ENCODE measurements at places on chromosomes 3 and 15. TPM values are rescaled to one million over a fixed set of nuclear protein-coding genes. Genes with fewer than 3 reads are reported as not detected.
A peak's percentile ranks its signal among the peaks of the same experiment; 100 is the strongest.

DNA sequence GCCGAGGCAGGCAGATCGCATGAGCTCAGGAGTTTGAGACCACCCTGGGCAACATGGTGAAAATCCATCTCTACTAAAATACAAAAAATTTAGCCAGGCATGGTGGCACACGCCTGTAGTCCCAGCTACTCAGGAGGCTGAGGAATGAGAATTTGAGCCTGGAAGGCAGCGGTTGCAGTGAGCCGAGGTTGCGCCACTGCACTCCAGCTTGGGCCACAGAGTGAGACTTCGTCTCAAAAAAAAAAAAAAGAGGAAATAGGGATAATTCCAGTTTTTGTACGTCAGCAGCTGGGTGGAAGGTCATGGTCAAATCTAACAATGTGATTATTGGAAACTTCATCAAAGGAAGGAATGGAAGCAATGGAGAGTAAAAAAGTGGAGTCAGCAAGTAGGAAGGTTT is 3.1 kb downstream of the CMC1 start:
- DNase-seq = no peak

DNA sequence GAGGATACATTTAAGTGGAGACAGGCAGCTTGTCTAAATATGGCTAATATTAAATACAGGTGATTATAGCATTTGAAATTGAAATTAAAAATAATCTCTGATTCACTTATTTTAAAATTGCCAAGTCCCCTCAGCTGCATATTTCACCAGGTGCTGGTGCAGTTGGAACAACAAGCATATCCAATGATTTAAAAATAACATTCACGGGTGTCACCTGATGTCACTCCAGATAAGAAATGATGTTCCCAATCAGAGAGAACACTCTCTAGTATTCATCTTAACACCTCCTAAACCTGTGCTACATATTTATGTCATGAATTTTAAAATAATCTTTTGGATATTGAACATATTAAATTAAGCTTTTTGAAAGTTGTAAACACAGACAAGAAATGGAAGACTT is 249.9 kb downstream of the CADM2 start:
- no peak for DNase-seq

GRCh38 chr15:40932156-40932555 is 3.0 kb downstream of the DLL4 start:
- DNase-seq = no peak

GRCh38 chr15:56989411-56989924 is 71.0 kb downstream of the TCF12 start:
- no peak for DNase-seq

DNA sequence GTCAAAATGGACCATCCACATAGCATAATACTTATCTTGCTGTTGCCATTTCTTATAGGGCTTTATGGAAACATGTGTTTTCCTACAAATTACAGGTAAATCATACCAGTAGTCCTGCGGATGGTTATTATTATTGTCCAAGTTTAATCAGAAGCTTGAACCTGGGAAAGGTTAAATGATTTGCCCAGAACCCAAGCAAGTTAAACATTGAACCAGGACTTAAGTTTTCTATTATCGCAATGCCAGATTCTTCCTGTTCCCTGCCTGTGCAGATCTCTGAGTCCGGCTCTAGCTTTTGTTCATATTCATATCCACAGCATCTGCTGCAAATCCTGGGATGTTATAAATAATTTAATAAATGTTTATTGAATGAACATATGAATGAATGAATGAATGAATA is 12.5 kb downstream of the LPP start:
- no peak for DNase-seq

DNA sequence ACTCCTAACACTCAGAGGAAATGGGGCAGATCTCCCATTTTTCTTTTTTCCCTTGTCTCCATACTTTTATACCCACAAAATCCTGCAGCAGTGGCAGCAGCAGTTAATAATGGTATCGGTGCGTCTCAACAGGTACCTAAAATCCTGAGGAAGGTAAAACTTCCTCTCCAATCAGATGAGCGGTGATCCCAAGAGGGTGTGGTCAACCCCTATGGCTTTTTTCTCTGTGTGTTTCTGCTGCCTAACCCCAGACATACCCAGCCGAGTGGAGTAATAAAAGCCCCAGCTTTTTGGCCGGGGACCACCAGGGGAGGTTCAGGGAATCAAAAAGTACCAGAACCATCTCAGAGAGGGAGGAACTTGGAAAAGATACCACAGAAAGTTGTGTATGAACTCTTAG is 9.1 kb downstream of the GK5 start:
- no peak for DNase-seq

DNA sequence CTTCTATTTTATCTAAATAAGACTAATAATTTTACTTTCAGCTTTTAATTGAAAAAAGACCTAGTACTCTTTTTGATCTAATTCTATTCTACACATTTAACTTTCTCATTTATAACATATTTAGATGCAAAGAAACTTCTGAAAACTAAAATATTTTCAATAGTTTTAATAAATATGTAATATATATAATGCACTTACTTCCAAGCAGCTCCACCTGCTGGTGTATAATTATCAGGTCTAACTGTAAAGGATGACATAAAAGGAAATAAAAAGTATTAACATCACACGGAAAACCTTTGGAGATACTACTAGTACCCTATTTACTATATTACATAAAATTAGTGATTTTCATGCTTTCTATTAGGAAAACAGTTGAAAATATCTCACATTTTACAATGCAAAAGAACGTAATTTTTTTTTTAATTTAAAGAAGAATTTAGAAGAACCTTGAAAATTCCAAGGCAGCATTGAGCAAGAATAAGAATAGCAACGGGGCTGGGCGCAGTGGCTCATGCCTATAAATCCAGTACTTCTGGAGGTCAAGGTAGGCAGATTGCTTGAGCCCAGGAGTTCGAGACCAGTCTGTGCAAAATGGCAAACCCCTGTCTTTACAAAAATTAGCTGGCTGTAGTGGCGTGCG is 10.2 kb downstream of the PLSCR5 start:
- peak; percentile 7 for DNase-seq

Gene CD200
- total RNA-seq = not detected

Gene TNNC1
- total RNA-seq = 36.6 TPM

Gene SV2B
- total RNA-seq = not detected

Gene SLITRK3
- 0.03 TPM for total RNA-seq

Gene MAP1A
- total RNA-seq = 45.0 TPM

Gene RCCD1
- total RNA-seq = 11.0 TPM

Gene ROBO1
- 12.2 TPM for total RNA-seq

Gene GOLGA6L4
- 0.81 TPM for total RNA-seq

Gene CCPG1
- total RNA-seq = 91.3 TPM

Gene COL7A1
- 128 TPM for total RNA-seq

Measured in A172 (cell line).